ENCODE measurements at places on chromosomes 11 and 22. TPM values are rescaled to one million over a fixed set of nuclear protein-coding genes. Genes with fewer than 3 reads are reported as not detected.

The MMP7 gene
- total RNA-seq: 0.34 TPM

The ARSA gene
- 80.2 TPM for total RNA-seq

The SAA4 gene
- not detected for total RNA-seq

The VWCE gene
- total RNA-seq: 0.23 TPM

The C11orf87 gene
- total RNA-seq: 0.42 TPM

The ARFGAP3 gene
- 46.8 TPM for total RNA-seq

The VPREB1 gene
- total RNA-seq: not detected

The MSANTD2 gene
- total RNA-seq: 22.2 TPM

- DNase-seq: no peak
Observed at GRCh38 chr11:1909524-1909923, 10.0 kb upstream of the TNNT3 start.

GRCh38 chr11:126331286-126331685 lies 24.2 kb upstream of the ST3GAL4 start:
- peak; percentile 72 for DNase-seq

DNA sequence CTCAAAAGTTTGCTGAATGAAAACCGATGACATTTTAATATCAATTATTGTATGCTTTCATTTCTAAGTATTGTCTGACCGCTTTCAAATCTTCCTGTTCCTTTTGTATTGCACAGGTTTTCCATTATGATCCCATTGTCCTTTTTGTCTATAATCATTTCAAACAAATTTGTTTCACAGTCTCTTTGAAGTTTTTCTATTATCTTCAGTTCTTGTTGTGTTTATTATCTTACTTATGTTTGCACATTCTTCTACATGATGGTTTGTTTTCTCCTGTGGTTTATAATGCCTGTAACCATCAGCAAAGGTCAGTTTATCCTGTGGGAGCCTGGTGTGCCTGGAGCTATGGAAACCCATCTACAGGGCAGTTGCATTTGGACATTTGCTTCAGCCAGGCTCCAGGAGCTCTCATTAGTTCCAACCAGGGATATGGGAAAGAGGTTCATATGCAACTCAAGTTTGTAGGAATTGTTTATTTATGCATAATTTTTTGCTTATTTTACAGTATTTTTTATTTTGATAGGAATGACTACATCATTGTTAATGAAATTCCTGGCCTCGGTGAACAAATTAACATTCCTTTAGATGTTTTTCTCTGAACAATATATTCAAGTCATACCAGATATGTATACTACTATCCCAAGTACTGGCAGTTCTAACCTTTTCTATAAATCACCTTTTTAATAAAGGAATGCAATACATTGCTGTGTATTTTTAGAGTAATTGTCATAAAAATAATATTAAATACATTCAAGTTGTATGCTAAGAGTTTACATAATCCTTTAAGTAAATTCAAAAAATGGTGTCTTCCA lies 179.2 kb downstream of the SBF2 start:
- no peak for DNase-seq

DNA sequence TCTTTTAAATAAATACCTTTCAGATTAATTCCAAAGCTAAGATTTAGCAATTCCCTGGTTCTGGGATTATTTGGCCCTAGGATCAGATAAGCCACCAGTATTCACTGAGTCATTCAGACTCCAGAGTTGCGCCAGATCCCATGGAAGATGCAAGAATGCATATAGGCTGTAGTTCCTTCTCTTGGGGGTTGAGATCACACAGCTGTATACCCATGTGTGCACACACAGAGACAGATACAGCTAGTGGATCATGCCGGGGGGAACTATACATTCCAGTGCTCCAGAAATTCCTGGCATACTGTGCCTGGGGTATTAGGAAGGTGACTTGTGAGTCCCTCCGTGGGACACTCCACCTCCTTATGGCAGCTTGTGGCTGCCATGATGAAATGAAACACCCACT lies 75.4 kb downstream of the ZBTB16 start:
- no peak for DNase-seq

DNA sequence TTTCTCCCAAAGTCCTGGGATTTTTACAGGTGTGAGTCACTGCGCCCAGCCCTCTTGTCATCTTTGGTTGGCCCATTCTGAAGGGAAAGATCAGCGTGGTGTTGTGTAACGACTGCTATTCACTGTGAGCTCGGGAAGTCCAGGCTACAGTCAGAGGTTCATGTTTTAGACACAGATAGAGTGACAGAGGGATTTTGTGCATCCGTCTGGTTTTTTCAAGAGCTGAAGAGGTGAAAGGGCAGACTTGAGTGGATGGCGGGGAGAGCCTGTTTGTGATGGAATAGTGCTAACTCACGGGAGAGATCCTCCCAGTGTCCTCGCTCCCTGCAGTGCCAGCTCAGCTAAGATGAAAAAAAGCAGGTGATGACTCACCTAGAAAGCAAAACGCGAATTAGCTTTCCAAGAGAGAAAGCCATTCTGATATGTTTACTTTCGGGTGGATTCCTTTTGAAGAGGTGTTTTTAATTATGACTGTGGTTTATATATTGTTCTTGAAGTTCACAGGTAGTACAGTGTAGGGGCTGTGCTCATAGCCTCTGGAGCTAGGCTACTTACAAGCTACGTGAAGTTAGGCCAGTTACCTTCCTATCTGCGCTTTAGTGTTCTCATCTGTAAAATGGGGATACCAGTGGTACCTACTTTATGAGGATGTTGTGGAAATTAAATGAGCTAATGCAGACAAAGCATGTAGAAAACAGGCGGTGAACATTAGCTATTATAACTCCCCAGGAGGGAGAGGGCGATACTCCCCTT lies 67.2 kb downstream of the C11orf91 start:
- DNase-seq: no peak

DNA sequence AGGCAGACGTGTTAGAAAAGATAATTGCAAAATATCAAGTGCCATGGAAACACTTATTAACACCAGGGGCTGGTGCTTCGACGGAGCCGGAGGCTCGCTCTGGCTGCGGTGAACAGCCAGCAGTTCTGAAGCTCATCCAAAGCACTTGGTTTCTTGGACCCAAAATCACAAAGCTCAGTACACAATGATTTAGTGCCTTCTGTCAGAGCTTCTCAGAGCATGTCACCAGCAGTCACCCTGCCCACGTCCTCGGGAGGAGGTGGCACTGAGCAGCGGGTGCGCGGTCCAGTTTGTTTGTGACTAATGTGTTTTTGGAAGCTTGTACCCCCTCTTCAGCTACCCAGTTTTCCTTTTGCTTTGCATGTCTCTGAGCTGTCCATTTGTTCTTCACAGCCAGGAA lies 58.7 kb upstream of the KIRREL3 start:
- DNase-seq: no peak

GRCh38 chr11:7300281-7300680 lies 48.6 kb downstream of the SYT9 start:
- DNase-seq: no peak

DNA sequence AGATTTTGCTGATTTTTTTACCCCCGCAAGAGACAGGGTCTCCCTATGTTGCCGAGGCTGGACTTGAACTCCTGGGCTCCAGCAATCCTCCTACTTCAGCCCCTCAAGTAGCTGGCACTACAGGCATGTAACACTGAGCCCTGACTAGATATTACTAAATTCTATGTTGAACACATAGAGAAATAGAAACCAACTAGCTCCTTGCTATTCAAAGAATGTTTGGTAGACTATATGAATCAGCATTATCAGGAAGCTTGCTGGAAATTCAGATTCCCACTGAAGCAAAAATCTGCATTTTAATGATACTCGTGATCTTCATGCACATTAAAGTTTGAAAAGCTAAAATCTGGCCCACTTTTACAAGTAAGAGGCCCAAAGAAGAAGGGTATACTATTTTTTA lies 11.9 kb downstream of the TMEM41B start:
- no peak for DNase-seq

DNA sequence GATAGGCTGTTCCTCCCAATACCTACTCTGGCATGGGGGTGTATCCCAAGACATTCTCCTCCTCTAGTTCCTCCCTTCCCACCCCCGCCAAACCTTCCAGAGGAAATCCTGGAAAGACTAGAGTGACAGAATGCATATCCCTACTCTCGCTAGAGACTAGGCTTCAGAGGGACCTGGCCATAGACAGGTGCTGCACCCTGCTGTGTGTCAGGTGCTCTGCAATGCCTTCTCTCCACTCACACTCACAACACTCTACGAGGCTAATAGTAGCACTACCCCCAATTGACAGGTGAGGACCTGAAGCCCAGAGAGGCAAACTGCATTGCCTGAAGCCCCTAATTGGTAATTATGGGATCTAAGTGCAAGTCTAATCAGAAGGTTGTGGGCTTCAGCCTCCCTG lies 46.2 kb upstream of the LMO1 start:
- no peak for DNase-seq

GRCh38 chr11:94832604-94833235 lies 64.6 kb downstream of the AMOTL1 start:
- DNase-seq: no peak

DNA sequence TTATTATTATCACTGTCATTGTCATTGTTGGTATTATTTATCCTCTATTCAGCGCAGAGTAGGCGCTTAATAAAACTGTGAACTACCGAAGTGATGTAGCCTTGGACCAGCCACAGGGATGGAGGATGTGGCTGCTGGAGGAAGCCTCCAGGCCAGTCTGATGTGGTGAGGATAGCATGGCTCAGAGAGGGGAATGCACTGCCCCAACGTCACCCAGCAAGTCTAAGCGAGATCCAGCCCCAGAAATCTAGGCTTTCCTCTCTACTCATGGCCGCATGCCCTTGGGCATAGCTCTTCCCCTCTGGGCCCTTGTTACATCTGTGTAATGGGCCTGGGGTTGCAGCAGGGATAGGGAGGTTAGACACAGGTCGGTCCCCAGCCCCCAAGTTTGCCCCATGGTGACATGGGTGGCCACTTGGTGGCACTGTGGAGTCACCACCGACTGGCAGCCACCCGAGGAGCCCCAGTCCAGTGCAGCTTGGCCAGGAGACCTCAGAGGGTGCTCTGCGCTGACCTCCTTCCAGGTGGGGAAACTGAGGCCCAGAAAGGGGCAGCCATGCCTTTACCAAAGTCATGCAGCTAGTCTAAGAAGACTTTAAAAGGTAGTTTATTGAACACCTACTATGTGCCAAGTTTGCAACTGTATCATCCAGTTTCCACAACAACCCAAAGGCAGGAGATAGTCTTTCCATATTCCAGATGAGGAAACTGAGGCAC lies 395.7 kb downstream of the MN1 start:
- no peak for DNase-seq

All from spleen (tissue), 13 donors.